ENCODE measurements at places on chromosomes 12 and 14.

DNA sequence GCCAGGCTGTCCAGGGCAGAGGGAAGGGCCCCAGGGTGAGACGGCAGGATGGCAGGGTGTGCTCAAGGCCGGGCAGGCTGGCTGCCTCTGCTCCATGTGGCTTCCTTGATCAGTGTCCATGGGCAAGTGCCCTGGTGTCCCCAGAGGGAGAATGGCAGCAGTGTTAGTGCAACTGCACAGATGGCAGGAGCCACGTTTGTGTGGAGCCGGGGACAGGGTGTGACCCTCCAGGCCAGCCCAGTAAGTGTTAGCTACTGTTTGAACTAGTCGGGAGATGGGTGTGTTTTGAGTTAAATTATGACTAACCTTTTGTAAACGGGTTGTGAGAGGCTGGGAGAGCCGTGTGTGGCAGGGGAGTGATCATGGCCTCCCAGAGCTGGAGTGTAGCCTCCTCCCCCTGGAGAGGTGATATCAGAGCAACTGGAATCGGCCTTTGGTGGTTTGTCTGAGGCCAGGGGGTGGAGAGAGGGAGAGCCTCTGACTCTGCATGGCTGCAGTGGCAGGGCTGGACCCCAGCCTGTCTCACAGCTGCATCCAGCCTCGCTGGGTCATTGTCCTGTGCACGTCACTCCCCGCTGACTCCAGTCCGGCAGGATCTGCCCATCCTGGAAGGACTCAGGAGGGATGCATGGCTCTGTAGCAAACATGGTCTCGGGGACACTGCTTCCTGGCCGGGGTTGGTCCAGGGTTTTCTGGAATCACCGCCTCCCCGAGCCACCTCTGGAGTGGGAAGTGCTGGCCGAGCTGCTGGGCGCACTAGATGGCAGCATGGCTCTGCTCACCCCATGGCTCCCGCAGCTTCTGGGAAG, 27.8 kb downstream of the AACS start:
- DNase-seq = no peak

DNA sequence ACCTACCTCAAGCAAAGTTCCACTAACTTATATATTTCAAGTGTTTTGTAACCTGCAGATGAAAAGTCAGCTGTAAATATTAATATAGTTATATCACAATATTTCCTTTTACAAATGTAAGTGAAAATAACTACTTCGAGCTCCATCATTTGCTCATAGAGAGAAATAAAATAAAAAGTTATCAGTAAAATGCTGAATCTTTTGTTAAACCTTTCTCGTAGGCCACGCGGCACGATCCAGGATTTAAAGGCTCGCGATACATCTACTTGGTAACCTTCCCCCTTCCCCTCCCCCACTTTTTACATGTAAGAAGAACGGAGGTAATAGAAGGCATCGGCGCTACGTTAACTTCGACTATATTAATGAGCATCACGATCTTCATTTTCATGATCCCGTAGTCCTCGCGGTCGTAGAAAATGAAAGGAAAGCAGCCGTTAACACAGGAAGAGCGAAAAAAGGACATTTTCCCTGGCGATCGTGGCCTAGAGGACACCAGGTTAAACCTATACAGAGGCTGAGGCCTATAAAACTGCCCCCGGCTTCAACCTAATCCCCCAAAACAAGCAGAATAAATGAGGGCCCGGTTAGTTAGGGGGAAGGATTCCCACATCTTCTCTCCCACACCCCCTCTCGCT, 508 bp downstream of the HNRNPC start:
- DNase-seq = peak; percentile 35

GRCh38 chr14:82689948-82690347, 1156.3 kb upstream of the SEL1L start:
- DNase-seq = no peak

- no peak for DNase-seq
Observed at GRCh38 chr12:24724814-24725213, 224.1 kb downstream of the BCAT1 start.

DNA sequence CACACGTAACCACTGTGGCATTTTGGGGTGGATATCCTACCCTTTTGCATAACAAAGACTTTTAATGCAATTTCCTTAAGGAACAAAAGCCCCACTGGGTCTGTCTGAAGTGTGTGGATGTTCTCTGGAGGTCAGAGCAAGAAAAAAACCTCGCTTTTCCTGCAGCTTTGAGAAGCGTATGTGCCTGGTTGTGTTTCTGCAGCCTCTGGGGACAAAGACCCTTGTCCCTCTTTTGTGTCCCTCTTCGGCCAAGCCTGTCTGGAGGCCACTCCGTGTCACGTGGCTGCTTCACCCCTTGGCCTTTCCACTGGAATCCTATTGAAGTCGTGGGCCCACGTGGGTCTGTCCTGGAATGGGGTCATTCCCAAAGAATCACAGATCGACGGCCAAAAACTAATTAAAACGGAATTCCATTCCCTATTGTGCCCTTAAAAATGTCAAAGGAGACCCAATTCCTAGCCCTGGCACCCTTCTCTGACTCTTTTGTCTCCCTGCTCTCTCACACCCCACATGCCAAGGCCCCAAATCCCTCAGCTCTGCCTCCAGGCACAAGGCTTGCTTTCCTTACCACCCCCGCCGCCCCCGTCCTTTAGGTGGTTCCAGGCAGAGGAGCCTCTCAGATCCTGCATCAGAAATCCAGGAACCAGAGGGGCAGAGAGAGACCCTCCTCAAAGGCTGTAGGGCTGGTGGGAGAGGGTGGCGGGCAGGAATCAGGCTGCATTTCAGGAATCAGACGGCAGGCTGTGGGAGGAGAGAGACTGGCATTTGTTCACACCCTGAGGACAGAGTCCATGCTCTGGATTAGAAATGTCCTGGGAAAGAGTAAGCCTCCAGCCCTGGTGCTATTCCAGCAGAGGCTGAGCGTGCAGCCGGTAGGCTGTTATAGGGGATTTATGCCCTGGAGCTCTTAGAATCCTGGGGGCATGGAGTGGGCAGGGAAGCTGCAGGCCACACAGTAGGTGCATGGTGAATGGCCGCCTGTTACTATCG, 12.6 kb upstream of the CYP46A1 start:
- no peak for DNase-seq

- no peak for DNase-seq
Observed at GRCh38 chr12:91482231-91482630, 299.6 kb upstream of the DCN start.

- peak; percentile 41 for DNase-seq
Observed at GRCh38 chr12:29041621-29042020, 107.5 kb upstream of the FAR2 start.

DNA sequence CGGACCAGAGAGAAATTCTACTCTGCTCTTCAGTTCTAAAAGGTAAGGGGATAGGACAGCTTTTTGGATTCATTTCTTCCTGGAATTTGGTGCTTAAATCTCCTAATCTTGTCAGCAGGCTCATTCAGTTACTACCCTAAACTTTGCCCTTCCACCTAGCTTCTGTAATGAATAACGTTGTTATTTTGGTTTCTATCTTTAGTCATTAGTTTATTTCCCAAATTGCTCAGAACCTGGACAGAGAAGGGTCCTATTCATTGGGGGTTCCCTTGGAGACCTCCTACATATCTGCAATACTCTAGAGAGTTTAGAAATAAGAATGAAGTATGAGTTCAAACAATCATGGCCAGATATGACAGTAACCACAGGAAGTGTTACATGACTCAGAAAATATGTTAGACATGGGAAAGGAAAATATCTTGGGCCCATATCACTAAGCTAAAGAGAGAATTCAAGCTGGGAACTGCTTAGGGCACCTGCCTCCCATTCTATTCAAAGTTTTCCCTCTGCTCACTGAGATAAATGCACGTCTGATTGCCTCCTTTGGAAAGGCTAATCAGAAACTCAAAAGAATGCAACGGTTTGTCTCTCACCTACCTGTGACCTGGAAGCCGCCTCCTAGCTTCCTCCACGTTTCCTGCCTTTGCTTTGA, 87.9 kb downstream of the GAS2L3 start:
- DNase-seq = no peak

- DNase-seq = no peak
Observed at GRCh38 chr12:700016-700415, 36.8 kb upstream of the NINJ2 start.

DNA sequence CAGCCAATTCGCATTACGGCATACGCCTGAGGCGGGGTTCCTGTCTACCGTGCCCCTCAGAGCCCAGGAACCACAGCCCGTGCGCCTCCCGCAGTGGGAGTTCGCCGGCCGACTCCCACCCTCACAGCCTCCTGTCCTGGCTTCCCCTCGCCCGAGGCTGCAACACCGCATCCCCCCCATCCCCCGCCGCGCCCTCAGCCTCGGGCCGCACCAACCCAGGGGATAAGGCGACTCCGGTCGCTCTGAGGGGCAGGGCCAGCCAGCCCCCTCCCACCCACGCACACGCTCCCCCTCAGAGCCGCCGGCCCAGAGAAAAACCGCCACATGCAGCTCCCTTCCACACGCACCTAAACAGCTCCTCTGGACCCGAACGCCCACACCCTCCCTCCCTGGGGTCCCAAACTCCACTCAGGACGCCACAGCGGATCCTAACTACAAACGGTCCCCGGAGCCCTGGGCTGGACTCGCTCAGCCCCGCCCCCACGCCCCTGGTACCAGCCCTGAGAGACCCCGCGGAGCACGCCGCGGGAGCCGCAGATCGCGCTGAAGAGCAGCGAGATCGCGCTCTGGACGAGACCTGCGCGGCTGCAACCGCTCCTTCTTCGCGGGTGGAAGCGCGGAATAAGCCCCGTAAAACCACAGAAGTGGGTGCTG, at the start of gene C14orf39:
TSS of gene C14orf39 (minus strand) at position 466 of the 654 bp plus-strand sequence. CDS start 985 bp downstream, outside the sequence.
- no peak for DNase-seq
